ENCODE measurements at places on chromosomes 11 and 22.

DNA sequence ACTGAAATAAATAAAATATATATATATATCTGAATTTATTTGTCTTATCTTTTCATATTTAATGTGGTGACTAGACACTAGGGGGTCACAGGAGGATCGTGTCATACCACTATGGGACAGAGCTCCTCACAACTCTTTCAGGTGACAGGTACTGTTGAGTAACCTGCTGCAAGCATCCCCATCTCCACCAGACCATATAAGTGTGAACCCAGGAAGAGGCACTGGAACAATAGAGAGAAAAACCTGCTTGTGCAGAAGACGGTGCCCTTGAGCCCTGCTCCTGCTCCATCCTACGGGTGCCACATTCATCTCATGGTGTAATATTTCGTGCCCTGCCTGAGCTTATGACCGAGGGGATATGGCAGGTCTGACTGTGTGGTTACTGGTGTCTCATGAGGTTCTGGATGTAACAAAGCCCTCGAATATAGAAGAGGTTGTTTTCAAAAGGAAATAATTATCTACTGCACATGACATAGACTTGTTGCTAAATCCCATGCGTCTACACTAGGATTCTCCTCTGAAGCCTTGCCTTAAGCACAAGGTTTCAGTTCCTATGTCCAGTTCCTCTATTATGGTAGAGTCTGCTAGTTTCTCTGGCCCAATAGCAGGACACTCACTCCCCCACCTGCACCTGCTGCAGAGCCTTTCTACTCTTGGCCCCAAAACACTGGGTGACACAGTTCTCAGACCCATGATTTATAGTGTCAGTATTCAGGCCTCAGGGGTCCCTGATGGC lies 70.4 kb downstream of the GGTLC2 start:
- DNase-seq, result no peak

DNA sequence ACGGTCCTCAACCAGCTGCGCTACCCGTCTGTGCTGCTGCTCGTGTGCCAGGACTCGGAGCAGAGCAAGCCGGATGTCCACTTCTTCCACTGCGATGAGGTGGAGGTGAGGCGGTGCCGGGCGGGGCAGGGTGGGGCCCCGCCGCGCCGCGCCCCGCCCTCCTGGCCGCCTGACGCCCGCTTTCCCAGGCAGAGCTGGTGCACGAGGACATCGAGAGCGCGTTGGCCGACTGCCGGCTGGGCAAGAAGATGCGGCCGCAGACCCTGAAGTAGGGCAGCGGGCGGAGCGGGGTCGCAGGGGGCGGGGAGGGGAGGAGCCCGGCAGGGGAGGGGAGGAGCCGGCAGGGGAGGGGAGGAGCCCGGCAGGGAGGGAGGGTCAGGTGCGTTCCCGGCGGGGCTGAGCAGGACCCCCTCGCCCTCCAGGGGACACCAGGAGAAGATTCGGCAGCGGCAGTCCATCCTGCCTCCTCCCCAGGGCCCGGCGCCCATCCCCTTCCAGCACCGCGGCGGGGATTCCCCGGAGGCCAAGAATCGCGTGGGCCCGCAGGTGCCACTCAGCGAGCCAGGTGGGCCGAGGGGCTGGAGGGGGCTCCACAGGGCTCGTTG lies 14.7 kb downstream of the EPS8L2 start:
- DNase-seq, result peak; percentile 37

GRCh38 chr22:33917744-33918406 lies 2.4 kb downstream of the LARGE1 start:
- no peak for DNase-seq

- peak; percentile 90 for DNase-seq
Observed at GRCh38 chr11:134853992-134854991, 442.2 kb upstream of the B3GAT1 start.

Data from NCI-H524 (cell line).